Fibroblast of lung (primary cell): ENCODE measurements at places on chromosomes 6 and 20. TPM values are rescaled to one million over a fixed set of nuclear protein-coding genes. Genes with fewer than 3 reads are reported as not detected.

GRCh38 chr20:21303872-21304586 is 898 bp downstream of the XRN2 start:
- H3K4me3 ChIP-seq, result peak overlapping the region; percentile 79
- H3K27me3 ChIP-seq, result no peaks in the 10 kb centered on the region
- peak overlapping the region; percentile 99 for H3K27ac ChIP-seq
- peak; percentile 40 for DNase-seq

DNA sequence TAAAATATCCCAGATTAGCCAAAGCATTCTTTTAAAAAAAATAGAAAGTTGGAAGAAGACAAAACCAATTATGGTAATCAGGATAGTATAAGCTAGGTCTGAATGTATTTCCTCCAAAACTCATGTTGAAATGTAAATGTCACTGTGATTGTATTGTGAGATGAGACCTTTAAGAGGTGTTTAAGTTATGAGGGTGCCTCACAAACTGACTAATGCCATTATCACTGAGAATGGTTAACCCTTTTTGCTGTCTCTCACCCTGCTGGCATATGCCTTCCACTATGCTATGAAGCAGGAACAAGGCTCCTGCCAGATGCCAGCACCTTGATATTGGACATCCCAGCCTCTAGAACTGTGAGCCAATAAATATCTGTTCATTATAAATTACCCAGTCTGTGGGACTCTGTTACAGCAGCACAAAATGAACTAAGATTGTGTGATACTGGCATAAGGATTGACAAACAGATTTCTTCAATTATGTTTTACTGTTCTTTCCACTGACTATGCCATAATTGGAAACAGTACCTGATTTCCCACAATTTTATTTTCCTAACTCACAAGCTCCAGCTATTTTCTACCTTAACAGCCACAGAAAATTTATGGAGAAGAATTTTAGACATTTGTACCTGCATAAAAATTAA is 63.8 kb downstream of the IBTK start:
- H3K36me3 ChIP-seq, result peaks cover 3% of the 10 kb centered on the region
- no peak for DNase-seq
- no peaks in the 10 kb centered on the region for H3K4me1 ChIP-seq
- H3K27me3 ChIP-seq, result no peaks in the 10 kb centered on the region
- no peak overlapping the region for H3K4me3 ChIP-seq

DNA sequence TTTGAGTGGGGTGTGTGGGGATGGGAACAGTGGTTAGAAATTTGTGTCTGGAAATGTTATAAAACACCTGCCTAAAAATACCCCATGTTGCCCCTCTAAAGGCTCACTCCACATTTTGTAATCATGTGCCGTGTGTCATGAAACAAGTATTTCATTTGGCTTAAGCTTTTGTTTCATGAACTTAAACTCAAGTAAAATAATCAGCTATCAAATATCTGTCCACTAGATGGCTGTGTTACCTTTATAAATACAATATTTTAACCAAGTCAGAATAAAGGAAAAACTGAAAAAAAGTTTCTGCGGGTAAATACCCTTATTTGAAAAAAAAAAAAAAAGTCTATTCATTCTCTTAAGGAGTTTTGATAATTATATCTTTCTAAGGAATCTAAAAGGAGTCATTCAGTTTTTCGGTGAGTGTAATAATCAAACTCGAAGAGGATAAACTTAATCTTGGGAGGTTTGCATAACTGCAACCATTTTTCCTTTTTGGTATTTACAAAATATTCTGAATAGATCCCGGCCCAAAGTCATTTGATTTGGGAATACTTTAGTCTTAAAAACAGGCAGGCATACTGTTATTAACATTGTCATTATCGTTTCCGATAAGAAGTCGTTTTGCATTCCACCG is 29.9 kb upstream of the MTRF1L start:
- H3K36me3 ChIP-seq, result no peaks in the 10 kb centered on the region
- H3K27me3 ChIP-seq, result no peaks in the 10 kb centered on the region
- DNase-seq, result peak; percentile 67

FAM184A gene
- 1.3 and 1.7 TPM in 2 replicates for total RNA-seq

CLDN20 gene
- not detected in 2 replicates for total RNA-seq

- DNase-seq, result no peak
- H3K4me3 ChIP-seq, result no peak overlapping the region
- H3K36me3 ChIP-seq, result no peaks in the 10 kb centered on the region
- H3K27me3 ChIP-seq, result peaks cover 10% of the 10 kb centered on the region
These were observed 16.9 kb upstream of the CBFA2T2 start for GRCh38 chr20:33472868-33473435.

DNA sequence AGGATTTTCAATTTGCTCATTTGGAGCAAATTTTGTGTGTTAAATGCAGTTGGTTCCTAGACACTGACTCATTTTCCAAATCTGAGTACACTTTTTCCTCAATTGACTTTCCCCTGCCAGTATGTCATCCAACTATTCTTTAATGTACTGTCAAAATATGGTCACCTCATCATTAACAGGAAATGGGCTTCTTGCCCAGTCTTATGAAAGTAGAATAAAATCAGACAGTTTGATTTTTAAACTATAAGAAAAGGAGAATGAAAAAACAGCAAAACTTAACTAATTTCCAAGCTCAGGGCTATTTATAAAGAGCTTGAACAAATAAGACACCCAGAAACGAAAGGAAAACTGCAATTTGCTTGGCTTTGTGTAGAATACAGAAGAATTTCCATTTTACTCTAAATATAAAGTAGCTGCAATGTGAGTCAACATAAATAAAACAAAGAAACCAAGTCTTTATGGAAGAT is 43.7 kb upstream of the RAB23 start:
- peak; percentile 80 for DNase-seq
- peaks cover 26% of the 10 kb centered on the region for H3K4me1 ChIP-seq
- H3K36me3 ChIP-seq, result no peaks in the 10 kb centered on the region
- peak overlapping the region; percentile 57 for H3K27ac ChIP-seq
- H3K4me3 ChIP-seq, result peak overlapping the region; percentile 32
- no peaks in the 10 kb centered on the region for H3K27me3 ChIP-seq

GRCh38 chr6:26065952-26066380 is 21.3 kb upstream of the HFE start:
- H3K4me1 ChIP-seq, result no peaks in the 10 kb centered on the region
- peak overlapping the region; percentile 26 for H3K27ac ChIP-seq
- H3K4me3 ChIP-seq, result no peak overlapping the region
- peak; percentile 68 for DNase-seq

LCA5 gene
- total RNA-seq, result 5.6 and 7.8 TPM in 2 replicates

DNA sequence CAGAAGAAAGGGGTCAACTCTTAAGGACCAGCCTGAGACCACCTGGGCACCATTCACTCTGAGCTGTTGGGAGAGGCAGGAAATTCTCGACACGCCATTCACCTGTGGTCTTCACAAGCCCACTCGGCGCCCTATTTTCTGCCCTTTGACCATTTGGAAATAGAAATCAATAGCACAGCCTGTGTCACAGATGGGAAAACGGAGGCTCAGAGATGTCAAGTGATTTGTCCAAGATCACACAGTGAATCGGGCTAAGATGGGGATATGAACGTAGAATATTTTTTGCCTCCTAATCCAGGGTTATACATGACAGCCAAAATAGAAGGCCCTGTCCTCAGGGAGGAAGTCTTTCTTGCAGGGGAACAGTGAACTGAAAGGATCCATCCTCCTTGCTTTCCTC is 3.0 kb upstream of the APOBEC2 start:
- H3K27ac ChIP-seq, result no peak overlapping the region
- H3K4me3 ChIP-seq, result no peak overlapping the region
- DNase-seq, result no peak
- H3K4me1 ChIP-seq, result no peaks in the 10 kb centered on the region
- H3K36me3 ChIP-seq, result no peaks in the 10 kb centered on the region

DNA sequence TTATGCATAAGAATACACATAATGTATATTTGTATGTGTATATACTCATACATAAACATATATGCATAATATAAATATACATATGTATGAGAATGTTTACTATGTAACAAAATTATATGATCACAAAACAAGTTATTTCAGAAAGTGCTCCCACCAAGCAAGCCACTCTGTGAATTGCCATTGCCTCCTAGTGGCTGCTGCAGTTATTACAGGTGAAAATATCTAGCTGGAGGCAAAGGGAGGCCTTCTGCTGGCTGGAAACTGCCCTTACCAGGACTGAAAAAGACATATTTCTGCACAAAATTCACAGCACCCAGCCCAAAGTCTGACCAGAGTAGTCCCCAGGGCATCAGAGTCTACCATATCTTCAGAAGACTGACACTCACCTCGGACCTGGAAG is 14.4 kb upstream of the ADAM33 start:
- H3K4me3 ChIP-seq, result no peak overlapping the region
- no peak overlapping the region for H3K27ac ChIP-seq
- H3K27me3 ChIP-seq, result no peaks in the 10 kb centered on the region

DNA sequence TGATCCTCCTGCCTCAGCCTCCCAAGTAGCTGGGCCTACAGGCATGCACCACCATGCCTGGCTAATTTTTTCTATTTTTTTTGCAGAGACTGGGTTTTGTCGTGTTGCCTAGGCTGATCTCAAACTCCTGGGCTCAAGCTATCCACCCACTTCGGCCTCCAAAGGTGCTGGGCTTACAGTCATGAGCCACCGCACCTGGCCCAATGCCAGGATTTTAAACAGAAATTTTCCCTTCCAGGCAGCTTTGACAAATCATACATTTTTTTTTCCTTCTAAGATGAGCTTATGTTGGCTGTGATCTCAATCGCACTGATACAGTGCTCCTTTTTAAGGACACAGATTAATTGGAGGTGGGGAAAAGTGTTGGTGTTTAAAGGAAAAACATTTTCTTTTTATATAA is 73.2 kb upstream of the CD2AP start:
- H3K4me1 ChIP-seq, result no peaks in the 10 kb centered on the region
- H3K4me3 ChIP-seq, result no peak overlapping the region
- no peak for DNase-seq
- no peak overlapping the region for H3K27ac ChIP-seq
- no peaks in the 10 kb centered on the region for H3K36me3 ChIP-seq

DNA sequence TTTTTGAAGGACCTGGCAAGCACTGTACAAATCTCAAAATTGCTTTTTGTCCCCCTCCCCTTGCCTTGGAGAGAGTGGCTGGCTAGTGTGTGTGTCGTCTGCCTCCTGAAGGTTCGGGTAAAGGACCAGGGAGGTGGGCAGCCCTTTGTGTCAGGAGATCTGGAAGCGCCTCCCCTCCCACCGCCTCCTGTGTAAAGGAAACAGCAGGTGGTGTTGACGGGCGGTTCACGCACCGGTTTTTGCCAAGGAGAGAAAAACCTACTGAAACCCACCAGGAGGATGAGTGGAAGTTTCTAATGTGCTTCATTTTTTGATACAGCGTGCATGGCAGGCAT is 1.2 kb downstream of the ENTPD6 start:
- no peaks in the 10 kb centered on the region for H3K36me3 ChIP-seq
- H3K27ac ChIP-seq, result no peak overlapping the region
- no peak for DNase-seq
- no peaks in the 10 kb centered on the region for H3K27me3 ChIP-seq
- H3K4me1 ChIP-seq, result peaks cover 3% of the 10 kb centered on the region

GRCh38 chr6:36383606-36384005 is 3.9 kb downstream of the ETV7 start:
- no peak overlapping the region for H3K27ac ChIP-seq
- no peak for DNase-seq
- H3K27me3 ChIP-seq, result peaks cover 9% of the 10 kb centered on the region

DNA sequence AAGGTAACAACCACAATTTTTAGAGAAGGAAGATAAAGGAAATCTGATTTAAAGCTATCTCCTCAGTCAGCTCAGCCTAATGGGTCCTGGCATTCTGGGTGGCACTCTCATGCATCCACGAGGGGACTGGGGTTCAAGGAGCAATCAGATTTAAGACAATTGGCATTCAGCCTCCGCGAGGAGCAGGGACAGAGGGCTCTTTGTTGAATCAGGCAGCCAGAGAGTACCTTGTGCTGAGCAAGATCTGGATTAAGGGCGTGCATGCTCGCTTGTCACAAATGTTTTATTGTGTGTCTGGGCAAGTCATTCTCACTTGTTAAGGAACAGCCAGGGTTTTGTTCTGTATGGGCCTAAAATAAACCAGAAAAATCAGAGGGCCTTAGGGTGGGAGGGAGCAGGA is 475.3 kb upstream of the NRSN1 start:
- no peaks in the 10 kb centered on the region for H3K4me1 ChIP-seq
- no peaks in the 10 kb centered on the region for H3K27me3 ChIP-seq
- no peak overlapping the region for H3K4me3 ChIP-seq
- no peak for DNase-seq
- H3K36me3 ChIP-seq, result no peaks in the 10 kb centered on the region
- no peak overlapping the region for H3K27ac ChIP-seq
